HTR-8/SVneo (cell line): ENCODE measurements at places on chromosomes 5 and 9.

GRCh38 chr9:130128733-130129431 lies 43.3 kb upstream of the NCS1 start:
- DNase-seq = peak; percentile 53

DNA sequence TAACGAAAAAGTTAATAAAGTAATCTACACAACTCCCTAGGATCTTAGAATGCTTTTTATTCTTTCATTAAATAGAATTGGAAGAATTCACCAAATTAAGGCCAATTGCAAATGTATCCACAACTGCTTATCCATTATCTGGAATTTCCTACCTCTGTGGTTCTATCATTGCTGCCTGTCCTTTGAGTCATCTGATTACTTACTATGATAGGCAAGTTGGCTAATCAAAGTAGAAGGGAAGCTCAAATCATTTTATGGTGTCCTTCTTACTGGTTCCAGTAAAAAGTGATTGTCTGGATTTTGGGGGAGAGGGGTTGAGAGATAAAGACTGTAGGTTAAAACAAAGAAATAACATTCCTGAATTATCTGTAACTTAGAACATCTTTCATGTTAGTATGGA lies 161.4 kb upstream of the GNA14 start:
- DNase-seq = no peak

DNA sequence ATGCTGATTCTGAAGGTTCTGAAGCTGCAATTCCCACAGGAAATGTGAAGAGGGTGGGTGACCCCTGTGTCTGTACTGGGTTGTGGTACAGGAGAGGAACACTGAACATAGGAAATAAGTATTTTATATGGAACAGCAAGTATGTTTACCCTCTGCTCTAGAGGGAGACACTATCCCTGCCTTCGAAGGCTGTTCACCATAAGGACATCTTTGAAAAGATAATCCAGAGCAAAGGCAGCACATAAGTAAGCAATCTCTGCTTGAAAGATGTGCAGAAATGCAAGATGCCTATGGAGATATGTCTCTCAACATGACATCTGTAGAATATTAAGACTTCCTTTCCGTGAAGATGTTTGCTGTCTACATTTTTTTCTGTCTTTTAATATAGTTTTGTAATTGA lies 184.4 kb upstream of the EFNA5 start:
- no peak for DNase-seq

- peak; percentile 89 for DNase-seq
Measured at GRCh38 chr5:14809369-14810155, 62.0 kb downstream of the ANKH start.

DNA sequence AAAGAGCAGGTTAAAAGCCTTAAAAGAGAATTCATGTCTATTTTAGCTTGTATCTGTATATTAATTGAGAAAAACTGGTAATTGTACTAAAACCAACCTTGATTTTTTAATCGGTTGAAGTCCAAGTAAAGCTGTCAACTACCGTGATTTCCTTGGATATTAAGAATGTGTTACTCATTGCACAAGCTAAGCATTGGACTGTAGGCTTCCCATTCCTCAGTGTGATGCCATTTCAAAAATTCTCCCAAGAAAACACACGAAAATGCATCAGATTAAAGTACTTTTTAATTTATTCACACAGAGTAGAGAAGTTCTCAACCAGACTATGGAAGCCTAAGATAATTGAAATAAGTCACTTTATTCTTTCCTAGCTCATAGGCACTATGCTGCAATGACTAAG lies 761.4 kb upstream of the TYRP1 start:
- no peak for DNase-seq

GRCh38 chr9:132983491-132984201 lies 5.2 kb downstream of the GFI1B start:
- no peak for DNase-seq

DNA sequence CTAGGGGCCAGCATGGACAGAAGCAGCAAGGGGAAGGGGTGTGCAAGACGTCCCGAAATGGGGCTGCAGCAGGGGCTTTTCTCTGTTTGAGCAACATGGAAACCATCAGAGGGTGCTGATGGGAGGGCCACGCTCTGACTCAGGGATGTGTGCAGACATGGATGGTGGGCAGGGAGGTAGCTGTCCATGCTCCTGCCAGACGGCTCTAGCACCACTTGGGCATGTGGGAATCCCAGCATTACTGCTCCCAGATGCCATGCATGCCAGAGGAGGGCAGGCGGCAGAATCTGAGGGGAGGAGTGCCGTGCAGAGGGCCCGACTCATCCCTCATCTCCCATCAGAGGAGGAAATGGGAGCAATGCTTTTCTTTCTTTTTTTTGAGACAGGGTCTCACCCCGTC lies 45.6 kb upstream of the SLC25A51 start:
- DNase-seq = no peak

DNA sequence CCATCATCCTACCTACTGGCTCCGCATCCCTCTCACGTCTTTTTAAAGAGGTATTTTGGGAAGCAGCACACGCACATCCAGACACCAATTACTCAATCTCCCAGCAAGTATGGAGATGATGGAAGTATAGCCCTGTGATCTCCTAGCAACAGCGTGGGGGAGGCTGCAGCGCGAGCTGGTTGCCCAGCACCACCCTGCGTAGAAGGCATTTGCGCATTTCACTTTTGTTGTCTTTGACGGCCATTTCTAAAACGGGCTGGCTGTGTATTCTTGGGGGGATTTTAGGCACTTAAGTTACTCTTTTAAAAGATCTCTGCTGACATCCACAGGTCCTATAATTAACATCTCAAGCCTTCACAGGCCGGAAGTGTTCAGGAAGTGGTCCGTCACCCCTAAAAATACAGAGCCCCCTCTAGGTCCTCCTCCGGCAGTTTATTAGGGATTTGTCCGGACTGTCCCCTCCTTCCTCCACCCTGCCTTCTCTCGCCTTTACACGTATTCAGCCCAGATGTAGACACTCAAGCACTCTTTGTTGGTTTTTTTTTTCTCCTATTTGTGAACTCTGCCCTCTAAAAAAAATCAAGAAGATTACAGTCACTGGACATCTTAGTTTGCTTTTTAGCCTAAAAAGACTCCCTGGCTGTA lies 371.4 kb downstream of the NTRK2 start:
- DNase-seq = no peak

GRCh38 chr5:100690036-100690560 lies 154.9 kb downstream of the FAM174A start:
- DNase-seq = no peak

DNA sequence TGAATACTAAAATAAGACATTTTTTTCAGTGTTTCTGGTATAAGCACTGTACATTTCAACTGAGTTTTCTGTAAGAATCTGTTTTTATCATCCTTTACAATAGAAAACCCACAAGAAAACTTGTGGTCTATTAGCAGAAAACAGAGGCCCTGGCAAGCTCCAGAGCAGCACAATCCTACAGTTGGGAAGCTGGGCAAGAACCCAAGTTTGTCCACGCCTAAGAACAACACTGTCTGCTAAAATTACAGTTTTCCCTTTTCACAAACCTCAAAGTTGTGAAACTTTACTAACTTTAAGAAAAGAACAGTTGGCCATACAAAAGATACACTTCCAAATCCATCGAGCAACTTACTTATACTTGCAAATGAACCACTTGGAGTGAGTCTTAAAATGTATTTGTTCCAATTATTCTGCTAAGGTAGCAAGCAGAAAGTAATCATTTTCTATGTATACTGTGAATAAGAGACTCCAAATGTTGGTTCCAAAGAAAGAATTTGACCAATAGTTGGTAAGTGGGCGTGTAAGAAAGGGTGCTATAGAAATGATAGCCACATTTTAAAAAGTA lies 982.0 kb upstream of the ARRDC3 start:
- no peak for DNase-seq

- no peak for DNase-seq
Measured at GRCh38 chr9:36623280-36623679, 50.6 kb downstream of the MELK start.

DNA sequence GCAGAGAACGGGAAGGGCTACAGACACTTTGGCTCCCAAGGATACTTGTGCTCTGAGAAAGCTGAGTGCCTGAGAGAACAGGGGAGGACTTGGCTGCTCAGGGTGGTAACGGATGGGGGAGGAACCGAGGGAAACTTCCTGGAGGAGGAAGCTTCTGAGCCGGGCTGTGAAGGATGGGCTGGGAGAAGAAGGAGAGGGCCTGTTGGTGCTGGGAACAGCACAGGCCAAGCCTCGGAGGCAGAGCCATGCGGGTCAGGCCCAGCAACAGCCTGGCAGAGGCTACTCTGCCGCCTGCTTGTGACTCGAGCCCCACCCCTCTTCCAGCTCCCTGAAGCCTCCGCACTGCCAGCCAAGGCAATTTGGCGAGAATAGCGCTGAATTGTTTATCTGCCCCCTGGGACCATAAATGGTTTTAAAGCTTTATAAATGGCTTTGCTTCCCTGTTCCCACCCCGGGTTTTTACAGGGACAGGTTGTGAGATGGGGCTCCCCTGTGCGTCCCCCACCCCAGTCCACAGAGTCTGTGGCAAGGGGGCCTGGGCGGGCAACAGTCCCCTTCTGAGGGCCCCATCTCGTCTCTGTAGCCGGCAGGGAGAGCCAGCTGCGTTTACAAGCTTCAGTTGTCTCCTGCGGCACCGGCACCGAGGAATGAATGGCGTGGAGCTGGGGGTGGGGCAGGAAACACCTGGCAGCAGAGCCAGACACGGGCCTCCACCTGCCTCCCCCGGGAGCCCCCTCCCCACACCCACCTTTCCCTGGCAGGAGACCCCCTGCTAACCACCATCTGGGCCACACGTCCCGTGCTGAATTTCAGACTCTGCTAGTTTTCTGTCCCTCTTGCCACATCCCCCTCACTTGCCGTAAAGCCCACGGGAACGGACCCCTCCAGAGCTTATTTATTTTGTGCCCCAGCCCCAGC lies 24.4 kb downstream of the FAM163B start:
- no peak for DNase-seq

DNA sequence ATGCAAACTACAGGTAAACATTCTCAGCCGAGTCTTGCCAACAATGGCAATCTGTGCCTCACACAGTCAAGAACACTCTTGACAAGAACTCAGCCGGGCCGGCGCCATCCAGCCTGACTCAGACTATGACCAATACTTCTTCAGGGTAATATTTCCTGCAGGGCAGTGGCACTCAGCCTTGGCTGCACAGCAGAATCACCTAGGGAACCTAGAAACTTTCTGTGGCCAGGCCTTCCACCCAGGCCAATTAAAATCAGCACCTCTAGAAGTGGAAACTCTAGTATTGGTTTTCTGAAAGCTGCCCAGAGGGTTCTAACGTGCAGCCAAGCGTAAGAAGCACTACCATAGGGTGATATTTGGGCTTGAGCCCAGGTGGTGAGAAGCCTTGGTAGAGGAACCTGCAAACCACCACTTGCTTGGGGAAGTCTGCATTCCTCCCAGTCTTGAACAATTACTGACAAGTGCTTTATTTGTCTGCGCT lies 120.6 kb downstream of the TTLL11 start:
- DNase-seq = peak; percentile 21

DNA sequence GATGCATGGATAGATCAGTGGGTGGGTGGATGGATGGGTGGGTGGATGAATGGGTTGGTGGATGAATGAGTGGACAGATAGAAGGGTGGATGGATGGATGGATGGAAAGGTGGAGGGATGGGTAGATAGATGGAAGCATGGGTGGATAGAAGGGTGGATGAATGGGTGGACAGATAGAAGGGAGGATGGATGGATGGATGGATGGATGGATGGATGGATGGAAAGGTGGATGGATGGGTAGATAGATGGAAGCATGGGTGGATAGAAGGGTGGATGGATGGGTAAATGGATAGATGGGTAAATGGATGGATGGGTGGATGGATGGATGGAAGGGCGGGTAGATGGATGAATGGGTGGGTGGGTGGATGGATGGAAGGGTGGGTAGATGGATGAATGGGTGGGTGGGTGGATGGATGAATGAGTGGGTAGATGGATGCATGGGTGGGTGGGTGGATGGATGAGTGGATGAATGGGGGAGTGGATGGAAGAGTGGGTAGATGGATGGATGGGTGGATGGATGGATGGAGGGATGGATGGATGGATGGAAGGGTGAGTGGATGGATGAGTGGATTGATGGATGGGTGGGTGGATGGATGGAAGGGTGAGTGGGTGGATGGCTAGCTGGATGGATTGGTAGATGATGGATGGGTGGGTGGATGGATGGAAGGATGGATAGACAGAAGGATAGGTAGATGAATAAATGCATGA lies 87.7 kb upstream of the ASS1 start:
- no peak for DNase-seq

- DNase-seq = no peak
Measured at GRCh38 chr9:11992866-11993265, 700.3 kb upstream of the TYRP1 start.

GRCh38 chr5:58455480-58455879 lies 4.4 kb downstream of the PLK2 start:
- no peak for DNase-seq

- DNase-seq = no peak
Measured at GRCh38 chr5:116571568-116572349, 2.9 kb downstream of the SEMA6A start.

GRCh38 chr5:174317256-174317894 lies 271.9 kb downstream of the NSG2 start:
- peak; percentile 64 for DNase-seq

DNA sequence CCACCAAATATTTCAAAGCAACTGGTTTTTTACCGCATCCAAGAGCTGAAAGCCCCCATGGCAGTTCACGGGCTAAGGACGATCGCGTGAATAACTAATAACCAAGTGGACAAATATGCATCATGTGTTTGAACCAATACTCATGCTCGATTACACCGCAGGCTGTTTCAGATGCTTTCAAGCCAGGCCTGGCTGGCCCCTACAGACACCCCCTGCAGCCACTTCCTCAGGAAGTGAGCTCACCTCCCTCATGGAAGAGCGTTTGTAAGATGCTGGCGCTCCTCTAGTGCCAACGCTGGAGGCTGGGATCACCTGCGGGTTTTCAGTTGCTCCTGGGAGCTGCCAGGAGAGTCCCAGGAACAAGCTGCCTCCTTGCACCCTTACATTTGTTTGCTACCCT lies 53.9 kb upstream of the PTCH1 start:
- DNase-seq = peak; percentile 38

DNA sequence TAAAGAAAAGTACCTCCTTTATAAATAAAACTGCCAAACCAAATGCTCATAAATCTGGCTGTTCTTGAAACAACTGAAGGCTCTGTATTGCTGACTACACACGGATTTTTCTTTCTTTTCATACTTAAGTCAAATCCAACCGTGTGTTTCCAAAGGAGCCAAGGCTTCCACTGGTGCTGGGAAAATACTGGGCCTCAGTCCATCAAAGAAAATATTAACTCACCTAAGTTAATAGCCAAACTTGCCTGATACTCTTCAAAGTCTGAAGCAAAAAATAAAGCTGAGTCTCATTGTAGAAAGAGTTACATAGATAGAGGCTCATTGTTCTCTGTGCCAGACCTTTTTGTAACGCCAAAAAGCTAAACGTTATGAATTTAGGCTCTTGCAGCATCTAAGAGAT lies 350.4 kb upstream of the CDH9 start:
- DNase-seq = no peak

- no peak for DNase-seq
Measured at GRCh38 chr5:172727551-172727950, 43.4 kb downstream of the DUSP1 start.

DNA sequence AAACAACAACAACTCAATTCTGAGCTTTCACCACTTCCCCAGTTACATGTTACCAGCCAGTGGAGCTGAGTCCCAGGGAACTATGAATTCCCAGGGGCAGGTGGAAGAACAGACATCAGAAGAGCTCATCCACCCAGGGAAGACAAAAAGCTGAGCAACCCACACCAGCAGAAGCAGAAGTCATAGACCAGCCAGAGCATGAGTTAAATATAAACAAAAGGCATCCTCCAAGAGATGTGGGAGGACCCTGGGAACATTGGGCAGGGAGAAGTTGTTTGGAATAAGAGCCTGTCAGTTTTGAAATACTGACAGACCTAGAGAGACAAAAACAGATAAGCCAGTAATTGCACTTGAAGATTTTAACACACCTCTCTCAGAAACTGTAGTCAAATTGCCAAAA lies 102.3 kb upstream of the LMX1B start:
- no peak for DNase-seq

- DNase-seq = no peak
Measured at GRCh38 chr9:35729101-35729500, 2.9 kb downstream of the TLN1 start.
